NCI-H510A treated with DMSO at 0.1 percent for 48 hours (cell line): ENCODE measurements at places on chromosomes 3 and 15.

DNA sequence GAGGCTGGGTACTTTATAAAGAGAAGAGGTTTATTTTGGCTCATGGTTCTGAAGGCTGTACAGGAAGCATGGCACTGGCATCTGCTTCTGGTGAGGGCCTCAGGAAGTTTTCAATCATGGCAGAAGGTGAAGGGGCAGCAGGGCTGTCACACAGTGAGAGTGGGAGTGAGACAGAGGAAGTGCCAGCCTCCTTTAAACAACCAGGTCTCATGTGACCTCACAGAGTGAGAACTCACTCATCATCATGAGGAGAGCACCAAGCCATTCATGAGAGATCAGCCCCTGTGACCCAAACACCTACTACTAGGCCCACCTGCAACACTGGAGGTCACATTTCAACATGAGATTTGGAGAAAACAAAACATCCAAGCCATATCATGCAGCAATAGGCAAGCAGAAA lies 9.3 kb upstream of the RFTN1 start:
- no peak for DNase-seq

- DNase-seq, result no peak
Measured at GRCh38 chr3:40793730-40794129, 269.0 kb downstream of the ZNF621 start.

DNA sequence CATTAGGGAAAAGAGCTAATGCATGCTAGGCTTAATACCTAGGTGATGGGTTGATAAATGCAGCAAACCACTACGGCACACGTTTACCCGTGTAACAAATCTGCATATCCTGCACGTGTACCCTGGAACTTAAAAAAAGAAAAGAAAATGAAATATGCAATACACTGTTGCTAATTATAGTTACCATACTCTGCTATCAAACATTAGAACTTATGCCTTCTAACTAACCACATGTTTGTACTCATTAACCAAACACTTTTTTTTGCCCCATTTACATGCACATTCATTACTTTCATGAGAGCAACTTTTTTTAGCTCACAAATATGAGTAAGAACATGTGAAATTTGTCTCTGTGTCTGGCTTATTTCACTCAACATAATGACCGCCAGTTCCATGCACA lies 253.1 kb downstream of the CGGBP1 start:
- no peak for DNase-seq

DNA sequence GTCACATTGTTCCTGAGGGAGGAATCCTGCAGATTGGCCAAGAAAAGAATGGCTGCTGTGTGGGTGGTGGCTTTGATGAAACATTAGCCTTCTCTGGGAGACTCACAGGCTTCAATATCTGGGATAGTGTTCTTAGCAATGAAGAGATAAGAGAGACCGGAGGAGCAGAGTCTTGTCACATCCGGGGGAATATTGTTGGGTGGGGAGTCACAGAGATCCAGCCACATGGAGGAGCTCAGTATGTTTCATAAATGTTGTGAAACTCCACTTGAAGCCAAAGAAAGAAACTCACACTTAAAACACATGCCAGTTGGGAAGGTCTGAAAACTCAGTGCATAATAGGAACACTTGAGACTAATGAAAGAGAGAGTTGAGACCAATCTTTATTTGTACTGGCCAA lies 6.1 kb downstream of the PTX3 start:
- DNase-seq, result no peak

GRCh38 chr3:7651274-7651673 lies 790.4 kb downstream of the GRM7 start:
- DNase-seq, result no peak

DNA sequence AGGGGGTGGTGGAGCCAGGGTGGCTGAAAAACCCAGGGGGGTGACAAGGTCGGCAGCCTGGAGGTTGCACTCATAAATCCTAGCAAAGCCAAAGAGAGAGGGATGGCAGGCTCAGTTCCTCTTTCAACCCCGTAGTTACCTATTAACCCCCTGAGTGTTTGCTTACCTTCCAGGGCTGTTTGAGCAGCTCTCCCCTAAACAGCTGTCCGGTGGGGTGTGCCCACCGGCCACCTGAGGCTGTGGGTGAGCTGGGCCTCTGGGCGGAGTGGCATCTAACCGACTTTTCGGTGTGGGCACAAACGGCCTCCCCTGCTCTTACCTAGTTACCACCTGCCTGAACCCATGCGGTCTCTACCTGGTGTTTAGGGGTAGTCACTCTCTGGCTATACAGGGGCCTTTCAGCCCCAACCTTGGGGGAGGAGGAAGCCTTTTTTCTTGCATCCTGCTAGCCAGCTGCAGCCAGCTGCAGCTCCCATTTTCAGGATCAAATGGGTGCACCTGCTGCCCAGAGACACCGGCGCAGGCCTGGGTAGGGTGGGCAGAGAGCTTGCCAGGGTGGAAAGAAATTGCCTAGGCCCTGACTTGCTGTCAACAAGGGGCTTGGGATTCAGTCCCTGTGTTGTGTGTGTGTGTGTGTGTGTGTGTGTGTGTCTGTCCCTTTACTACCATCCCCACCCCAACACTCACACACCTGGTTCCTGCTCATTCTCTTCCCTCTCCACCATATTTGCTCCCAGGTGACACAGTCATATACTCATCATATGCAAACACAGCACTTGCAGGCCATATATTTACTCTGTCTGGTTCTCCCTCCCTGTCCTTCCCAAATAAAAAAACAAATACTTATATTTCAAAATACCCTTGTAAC lies 3.7 kb downstream of the DLL4 start:
- DNase-seq, result peak; percentile 61

DNA sequence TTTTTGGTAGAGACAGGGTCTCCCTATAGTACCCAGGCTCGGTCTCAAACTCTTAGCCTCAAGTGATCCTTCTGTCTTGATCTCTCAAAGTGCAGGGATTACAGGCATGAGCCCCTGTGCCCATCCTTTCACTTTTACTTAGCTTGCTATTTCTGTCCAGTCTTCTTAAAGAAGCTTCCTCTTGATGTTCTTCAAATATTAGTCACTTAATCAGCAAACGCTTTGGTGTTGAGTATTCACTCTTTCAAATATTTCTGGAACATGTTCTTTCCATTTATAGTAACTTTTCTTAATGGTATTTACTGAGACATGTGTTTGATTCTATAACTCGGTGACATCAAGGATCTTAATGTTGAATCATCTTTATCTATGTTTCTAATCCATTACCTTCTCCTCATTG lies 122.1 kb downstream of the CNTN6 start:
- DNase-seq, result no peak
